ENCODE measurements at places on chromosomes 1 and 21.

DNA sequence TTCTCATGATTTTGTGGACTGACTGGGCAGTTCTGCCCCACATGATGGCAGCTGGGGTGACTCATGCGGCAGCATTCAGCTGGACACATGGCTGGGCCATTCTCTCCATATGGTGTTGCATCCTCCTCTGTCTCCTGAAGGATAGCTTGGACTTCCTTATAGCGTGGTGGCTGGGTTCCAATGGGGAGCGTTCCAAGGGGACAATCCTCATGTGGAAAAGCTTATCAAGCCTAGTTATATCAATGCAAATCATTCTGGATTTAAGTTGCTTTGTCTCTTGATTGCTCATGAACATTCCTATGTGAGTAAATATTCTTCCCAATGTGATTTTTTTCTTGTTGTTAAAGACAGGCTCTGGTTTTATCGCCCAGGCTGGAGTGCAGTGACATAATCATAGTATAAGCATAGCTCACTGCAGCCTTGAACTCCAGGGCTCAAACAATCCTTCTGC is 13.2 kb upstream of the SLC2A1 start:
- no peak for DNase-seq

- peak; percentile 59 for DNase-seq
Observed at GRCh38 chr1:79646880-79647279, 640.4 kb upstream of the ADGRL4 start.

DNA sequence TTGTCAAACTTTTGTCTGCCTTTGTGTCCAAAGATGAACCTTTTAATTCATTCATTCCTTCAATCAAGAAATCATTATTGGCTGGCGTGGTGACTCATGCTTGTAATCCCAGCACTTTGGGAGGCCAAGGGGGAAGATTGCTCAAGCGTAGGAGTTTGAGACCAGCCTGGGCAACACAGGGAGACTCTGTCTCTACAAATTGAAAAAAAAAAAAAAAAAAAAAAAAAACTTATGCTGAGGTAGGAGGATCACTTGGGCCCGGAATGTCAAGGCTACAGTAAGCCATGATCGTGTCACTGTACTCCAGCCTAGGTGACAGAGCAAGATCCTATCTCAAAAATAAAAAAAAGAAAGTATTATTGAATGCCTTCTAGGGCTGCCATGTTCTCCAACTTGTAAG is 51.3 kb upstream of the CXADR start:
- no peak for DNase-seq

DNA sequence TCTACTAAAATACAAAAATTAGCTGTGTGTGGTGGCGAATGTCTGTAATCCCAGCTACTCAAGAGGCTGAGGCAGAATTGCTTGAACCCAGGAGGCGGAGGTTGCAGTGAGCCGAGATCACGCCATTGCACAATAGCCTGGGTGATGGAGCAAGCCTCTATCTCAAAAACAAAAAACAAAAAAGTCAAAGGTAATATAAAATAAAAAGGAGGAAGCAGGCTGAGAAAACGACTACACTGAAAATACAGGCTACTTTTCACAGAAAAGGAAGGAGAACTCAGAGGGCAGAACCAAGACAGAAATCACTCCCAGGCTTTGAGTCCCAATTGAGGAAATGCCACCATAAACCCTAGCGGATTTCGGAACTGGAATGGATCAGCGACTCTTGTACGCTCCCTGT is 5.9 kb upstream of the A3GALT2 start:
- no peak for DNase-seq

DNA sequence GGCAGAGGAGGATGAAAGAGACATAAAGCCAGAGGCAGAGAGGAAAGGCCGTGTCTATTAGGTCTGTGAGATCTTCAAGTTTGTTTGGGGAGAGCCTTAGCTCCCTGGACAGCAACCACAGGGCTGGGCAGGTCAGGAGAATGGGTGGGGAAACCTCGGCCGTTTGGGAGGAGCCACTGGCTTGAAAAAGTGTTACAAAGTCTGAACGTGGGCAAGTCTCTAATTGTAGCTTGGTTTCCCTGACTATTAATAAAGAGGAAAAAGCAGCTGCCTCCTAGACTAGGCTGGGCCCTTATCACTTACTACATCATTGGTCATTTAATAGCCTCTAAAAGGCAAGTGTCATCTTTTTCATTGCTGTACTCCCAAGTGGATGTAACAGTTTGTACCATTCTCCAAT is at the start of gene CCDC17:
Gene CCDC17, minus strand, starts transcription at position 83 of the 400 bp plus-strand sequence. CDS start 145 bp downstream, outside the sequence.
- no peak for DNase-seq

- no peak for DNase-seq
Observed at GRCh38 chr1:228058172-228058948, 24.1 kb upstream of the ARF1 start.

DNA sequence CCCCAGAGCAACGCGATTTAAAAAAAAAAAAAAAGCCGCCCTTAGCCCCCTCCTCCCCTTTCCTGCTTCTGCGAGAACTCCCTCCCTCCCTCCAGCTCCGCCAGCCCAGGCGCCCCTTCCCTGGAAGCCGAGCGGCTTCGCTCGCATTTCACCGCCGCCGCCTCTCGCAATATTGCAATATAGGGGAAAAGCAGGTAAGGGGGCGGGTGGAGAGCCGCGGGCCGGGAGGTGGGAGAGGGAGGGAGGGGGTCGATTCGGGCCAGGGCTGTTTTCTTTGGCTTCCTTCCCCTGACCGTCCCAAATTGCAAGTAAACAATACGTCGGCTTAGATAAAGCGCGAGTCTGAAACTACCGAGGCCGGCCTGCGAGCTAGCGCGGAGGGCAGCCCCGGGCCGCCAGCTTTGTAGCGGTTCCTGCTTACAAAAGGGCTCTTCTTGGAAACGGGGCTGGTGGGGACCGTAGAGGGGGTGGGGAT is 408 bp downstream of the LMO4 start:
- peak; percentile 38 for DNase-seq

Measured in T47D (cell line).